ENCODE measurements at places on chromosomes 3 and 15.

DNA sequence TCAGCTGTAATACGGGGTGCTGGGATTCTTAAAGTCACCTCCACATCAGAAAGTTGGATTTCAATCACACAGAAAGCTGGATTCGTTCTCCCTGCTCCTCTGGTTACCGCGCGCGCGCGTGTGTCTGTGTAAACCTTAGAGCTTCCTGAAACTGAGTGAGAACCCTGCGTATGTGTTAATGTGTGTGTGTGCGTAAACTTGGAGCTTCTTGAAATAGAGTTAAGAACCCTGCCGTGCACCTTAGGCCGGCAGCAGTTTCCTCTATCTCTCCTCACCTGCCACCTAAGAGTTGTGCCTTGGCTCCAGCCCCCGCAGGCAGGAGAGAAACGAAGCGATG, 531 bp downstream of the LZTFL1 start:
- DNase-seq = no peak

GRCh38 chr3:170352936-170353335, 4.6 kb upstream of the SKIL start:
- no peak for DNase-seq

GRCh38 chr3:48411041-48411588, 18.8 kb downstream of the PLXNB1 start:
- DNase-seq = no peak

DNA sequence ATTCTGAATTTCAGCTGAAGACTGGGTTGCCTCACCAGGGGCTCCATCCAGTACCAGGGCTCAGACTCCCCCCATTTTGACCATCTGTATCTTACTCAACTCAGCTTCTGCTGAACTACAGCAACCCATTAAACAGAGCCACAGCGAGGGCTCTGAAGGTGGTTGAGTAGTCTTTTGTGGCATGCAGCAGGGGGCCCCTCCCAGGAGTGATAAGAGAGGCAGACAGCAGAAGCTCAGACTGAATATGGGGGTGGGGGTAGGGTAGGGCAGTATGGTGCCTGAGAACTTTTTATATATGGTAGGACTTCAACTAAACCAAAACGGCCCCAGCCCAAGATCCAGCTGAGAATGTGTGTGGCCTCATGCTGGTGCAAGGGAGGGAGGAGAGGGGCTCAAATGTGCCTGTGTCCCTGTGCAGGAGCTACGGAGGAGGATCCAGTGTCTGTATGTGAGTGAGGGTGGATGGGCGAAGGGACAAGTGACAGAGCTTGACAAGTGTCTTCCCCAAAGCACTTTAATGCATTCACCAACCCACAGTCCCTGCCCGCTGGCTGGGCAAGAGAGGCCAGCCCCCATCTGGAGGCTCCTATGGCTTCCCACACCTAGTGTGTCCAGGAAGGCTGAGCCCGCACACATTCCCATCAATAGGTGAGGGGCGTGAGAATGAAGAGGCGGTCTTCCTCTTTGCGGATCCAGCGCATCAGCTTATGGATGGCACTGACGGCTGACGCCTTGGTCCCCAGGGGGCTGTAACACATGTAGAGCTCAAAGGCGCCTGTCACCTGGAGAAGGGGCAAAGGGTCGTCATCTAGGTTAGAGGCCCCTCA, 4.9 kb upstream of the MST1R start:
- DNase-seq = no peak

- no peak for DNase-seq
Observed at GRCh38 chr3:17181413-17181907, 296.7 kb downstream of the PLCL2 start.

DNA sequence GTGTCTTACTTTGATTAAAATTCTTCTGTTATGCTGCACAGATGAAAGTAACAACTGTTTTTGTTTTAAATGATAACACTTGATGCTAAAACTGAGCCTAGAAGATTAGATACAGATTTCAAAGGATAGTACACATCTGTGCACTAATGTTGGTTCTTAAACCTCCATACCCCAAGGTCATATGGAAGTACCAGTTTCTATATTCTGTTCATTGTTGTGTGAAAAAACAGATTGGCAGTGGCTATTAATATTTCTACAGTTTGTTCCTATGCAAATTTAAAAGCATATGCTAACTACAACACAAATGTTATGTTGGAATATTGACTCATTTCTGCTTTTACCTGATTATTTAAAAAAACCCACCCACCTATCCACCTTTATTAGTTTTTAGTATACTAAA, 32.0 kb upstream of the GBE1 start:
- DNase-seq = no peak

GRCh38 chr3:50430191-50430590, 70.9 kb upstream of the TMEM115 start:
- no peak for DNase-seq

- no peak for DNase-seq
Observed at GRCh38 chr3:192929146-192929545, 11.5 kb upstream of the MB21D2 start.

DNA sequence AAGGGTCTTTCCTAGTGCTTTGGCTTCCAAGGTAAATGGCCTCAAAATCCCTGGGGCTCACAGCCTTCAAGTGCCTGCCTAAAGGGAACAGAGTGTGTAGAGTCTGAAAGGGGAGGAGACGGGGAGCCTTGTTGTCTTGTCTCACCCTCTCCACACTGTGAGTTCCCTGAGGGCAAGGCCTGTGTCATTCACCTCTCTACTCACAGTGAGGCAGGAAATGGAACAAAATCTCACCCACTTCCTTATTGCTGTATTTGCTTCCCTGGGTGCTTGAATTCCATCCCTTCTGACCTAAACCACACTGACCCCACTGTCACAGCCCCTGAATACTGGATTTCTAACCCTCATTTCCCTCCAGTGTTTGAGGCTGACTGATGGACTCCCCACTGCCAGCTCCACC, 197.5 kb downstream of the EPHB1 start:
- no peak for DNase-seq

DNA sequence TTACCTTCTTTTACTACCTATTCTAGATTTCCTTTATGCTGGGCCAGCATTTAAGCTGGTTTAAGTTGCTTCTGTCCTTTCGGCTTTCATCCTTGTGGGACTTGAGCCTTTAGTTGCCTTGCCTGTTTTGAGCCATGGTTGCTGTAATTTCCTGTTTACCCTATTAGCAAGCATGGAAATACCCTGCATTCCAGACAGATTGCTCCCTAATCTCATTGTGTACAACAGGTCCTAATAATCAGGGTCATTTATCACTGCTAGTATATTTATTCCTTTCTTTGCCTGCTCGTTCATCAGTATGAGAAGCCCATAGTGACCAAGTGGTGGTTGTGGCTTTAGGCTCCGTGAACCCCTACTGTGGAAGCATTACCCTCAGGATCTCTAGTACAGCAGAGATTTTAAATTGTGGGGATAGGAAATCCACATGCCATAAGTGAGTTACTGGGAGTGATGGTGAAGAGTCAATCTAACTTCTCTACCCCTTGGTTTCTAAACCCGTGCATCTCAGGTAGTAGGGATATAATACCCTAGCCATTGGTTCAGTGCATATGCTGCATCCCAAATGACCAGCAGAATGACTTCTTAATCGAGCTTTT, 31.9 kb downstream of the NCK1 start:
- no peak for DNase-seq

GRCh38 chr15:92438471-92438870, 44.8 kb downstream of the ST8SIA2 start:
- DNase-seq = no peak

DNA sequence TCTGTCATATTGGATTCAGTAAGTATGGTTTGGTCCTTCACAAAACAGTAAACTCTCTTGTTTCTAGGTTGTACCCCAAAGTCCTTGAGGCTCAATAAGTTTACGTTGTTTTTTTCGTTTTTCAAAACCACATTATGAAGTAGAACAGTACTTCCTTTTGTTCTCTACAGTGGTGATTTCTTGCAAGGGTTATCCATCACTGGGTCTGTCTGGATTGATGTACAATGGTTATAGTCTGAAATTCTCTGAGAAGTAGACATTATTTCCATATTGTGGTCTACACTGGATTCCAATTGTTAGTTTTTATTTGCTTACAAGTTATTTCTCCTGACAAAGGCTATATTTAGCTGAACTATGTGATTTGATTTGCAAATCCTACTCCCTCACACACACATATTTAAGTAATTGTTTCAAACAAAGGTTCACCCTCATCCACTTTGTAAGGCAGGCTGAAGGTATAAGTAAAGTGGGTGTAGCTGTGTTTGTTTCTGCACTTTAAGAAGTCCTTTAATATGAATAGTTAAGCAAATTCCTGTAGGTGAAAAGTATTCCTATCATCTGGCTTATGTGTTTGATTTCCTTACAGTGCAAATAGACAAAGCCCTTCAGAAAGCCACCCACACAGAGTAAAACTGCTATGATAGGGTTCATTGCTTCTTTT, 64.2 kb upstream of the MME start:
- no peak for DNase-seq

DNA sequence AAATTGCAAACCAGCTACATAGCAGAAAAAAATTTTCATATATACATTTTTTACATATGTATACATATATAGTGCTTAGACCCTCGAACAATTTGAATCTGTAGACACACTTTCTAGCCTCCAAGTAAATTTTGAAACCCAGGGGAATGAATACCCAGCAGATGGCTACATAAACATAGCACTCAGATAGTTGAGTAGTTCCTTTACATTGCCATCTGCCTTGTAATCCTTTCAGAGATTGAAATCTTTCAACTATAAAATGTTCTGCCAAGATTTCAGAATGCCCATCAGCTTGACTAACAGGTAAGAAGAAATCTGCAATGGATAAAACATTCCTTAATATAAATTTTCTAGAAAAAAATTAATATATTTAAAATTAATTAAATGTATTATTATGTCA, 1333.5 kb upstream of the CADM2 start:
- no peak for DNase-seq

DNA sequence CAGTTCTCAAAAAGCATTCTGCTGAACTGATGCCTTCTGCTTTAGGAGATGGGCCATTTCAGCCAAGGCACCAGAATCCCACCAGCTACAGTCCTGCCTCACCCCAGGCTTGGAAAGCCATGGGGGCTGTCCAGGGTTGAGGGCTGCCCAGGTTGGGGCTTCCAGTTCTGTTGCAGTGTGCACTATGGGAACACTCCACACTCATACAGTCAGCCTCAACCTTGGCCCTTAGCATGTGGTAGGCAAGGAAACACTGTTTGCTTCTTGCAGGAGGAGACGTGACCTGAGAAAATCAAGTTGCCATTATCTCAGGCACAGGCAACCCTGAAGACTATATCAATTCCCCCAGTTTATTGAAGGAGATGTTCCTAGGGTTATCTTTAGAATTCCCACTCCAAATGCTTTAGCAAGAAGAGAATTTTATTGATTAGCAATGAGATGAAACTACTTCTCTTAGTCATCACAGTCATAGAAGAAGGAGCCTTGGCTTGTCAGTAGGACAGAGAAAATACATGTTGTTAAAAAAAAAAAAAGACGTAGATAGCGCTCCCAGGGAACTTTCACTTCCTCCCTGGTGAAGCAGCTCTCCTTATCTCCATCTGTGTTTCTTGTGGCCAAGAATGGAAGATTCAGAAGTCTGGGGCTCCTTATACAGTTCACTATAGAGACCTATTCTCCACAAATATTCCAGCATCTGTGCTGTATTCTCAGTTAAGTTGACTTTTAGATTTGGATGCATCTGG, 38.3 kb upstream of the IL12A start:
- no peak for DNase-seq

DNA sequence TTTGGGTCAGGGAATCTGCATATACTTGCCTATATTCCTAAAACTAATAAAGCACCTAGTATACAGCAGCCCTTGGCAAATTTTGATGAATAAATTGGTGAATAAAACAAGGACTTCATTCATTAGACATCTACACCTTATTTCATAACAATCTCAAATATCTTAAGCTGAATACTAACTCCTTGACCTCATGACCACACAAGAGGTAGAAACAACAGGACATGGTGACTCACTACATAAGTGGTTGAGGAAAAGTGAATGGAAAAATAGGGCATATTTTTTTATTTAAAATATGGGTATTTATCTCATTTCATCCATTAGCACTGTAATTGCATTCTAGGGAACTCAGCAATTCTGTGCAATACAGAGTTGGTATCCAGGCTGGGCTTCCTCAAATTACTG, 7.8 kb upstream of the STAC start:
- no peak for DNase-seq

GRCh38 chr3:108820586-108820985, 2.0 kb upstream of the TRAT1 start:
- no peak for DNase-seq

GRCh38 chr15:41834096-41834495, 4.6 kb upstream of the PLA2G4B start:
- no peak for DNase-seq

DNA sequence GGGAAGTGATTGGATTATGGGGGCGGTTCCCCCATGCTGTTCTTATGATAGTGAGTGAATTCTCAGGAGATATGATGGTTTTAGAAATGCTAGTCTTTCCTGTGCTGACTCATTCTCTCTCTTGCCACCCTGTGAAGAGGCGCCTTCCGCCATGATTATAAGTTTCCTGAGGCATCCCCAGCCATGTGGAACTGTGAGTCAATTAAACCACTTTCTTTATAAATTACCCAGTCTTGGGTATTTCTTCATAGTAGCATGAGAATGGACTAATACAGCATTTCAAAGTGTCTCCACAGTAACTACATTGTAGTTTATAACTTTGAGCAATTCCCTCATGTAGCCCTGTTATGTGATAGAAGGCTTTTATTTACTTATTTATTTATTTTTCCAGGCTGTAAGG, 128.8 kb upstream of the CHRNA7 start:
- DNase-seq = no peak

GRCh38 chr15:39502082-39502447, 78.8 kb upstream of the THBS1 start:
- DNase-seq = no peak

GRCh38 chr3:78988324-78988723, 779.5 kb downstream of the ROBO1 start:
- DNase-seq = no peak

DNA sequence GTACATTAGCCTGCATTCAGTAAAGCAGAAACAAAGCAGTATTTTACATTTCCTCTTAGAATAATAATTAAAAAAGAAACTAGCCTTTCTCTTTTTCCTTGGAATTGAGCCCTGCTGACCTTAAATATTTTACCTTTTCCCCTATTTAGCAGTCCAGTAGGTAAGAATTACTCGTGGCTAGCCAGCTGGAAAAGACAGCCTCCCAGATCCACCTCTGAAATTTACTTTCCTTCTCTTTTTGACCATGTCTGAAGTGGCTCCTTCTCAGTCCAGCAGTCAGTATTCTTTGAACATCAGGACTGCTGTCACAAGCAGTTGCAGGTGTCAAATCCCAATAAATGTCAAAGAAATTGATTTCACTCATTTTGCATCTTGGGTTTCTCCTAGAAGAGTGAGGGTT, 311.5 kb upstream of the DCBLD2 start:
- DNase-seq = no peak

GRCh38 chr3:116186049-116186448, 259.2 kb downstream of the LSAMP start:
- DNase-seq = no peak

DNA sequence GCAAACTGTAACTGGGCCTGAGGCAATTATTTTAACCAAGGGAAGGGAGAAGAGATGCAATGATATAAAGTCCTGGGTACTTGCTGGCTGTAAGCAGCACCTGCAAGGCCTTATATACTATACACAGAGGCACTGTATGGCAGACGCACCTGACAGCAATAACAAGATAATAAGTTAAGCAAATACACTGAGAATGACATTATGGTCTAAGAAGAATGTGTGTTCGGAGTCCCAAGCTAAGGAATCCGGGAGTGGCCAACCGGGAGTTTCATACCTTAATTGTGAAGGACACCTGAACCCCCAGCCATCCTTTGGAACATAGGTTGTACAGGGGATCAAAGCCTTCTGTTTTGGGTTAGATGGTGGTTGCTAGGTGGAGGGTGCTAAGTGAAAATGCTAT, 13.7 kb downstream of the FAM240A start:
- DNase-seq = no peak

Data from effector memory CD4-positive, alpha-beta T cell (primary cell).